ENCODE measurements at places on chromosomes 11 and 22.
A peak's percentile ranks its signal among the peaks of the same experiment; 100 is the strongest.

GRCh38 chr22:26885441-26886261 lies 228.3 kb downstream of the MIAT start:
- DNase-seq = no peak

DNA sequence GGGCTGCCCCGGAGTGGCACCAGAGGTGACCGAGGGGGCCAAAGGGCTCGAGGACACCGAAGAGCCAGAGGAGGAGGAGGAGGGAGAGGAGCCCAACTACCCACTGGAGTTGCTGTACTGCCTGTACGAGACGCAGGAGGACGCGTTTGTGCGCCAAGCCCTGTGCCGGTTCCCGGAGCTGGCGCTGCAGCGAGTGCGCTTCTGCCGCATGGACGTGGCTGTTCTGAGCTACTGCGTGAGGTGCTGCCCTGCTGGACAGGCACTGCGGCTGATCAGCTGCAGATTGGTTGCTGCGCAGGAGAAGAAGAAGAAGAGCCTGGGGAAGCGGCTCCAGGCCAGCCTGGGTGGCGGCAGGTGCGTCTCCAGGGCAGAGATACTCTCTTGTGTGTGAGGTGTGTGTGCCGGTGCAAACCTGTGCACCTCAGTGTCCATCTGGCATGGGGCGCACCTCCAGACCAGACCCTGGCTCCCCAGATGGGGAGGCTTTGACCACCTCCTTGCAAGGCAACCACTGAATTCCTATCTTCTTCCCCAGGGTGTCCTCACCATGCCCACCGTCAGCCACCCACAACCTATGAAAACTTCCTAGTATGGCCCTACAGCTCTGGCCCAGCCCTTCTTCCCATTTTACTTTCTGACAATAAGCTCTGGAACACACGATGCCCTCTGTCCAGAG lies 3.4 kb downstream of the NLRP6 start:
- no peak for DNase-seq

GRCh38 chr11:59030037-59030436 lies 56.1 kb upstream of the GLYATL1B start:
- no peak for DNase-seq

DNA sequence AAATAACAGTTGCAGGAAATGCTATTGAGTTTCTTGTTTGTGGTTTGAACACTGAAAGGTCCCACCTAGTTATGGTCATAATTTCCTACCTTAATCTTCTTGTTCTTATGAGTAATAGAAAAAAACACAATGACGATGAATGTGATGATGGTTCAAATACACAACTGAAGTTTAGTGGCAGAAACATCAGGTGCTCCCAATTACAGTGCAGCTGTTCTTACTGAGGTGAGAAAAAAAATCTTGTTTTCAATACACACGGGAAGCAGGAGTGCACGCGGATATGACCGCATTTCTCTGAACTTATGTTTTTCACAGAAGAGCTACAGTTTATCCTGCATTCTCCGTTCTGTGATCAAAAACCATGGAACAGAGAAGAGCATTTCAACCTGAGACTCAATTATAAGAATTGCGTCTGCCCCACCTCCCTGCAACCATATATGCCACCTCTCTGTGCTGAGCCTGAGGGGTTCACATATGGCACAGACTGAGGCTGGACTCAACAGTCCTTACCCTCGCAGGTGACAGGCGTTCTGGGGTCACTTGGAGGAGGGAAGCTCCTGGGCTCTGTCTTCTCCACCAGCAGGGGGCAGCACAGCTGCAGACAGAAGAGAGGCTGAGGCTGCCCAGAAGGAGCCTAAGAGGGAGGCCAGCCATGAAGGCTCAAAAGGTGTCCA lies 99.7 kb upstream of the IGLL5 start:
- DNase-seq = no peak

- DNase-seq = no peak
These were observed 230.9 kb upstream of the SESN3 start for GRCh38 chr11:95461858-95462257.

- peak; percentile 38 for DNase-seq
These were observed 518 bp downstream of the KMT5B start for GRCh38 chr11:68212421-68213134.

- DNase-seq = no peak
These were observed 31.1 kb downstream of the ZC3H7B start for GRCh38 chr22:41332217-41332939.

DNA sequence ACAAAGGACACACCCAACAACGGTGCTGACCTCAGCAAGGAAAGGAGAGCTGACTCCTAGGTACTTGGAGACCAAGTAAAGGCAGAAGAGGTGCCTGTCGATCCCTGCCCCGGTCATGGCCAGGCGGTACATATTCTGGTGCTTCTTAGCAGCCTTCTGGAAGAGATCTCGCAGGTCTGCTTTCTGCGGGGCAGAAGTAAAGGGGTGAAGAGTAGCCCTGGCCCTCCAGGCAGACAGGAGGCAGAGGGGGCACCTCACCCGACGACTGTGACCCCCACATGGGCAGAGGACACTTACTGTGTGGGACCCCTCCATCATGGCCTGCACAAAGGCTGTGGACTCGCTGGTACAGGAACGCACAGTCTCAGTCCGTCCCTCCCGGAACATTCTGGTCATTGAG lies 7.4 kb downstream of the CPT1B start:
- DNase-seq = no peak

DNA sequence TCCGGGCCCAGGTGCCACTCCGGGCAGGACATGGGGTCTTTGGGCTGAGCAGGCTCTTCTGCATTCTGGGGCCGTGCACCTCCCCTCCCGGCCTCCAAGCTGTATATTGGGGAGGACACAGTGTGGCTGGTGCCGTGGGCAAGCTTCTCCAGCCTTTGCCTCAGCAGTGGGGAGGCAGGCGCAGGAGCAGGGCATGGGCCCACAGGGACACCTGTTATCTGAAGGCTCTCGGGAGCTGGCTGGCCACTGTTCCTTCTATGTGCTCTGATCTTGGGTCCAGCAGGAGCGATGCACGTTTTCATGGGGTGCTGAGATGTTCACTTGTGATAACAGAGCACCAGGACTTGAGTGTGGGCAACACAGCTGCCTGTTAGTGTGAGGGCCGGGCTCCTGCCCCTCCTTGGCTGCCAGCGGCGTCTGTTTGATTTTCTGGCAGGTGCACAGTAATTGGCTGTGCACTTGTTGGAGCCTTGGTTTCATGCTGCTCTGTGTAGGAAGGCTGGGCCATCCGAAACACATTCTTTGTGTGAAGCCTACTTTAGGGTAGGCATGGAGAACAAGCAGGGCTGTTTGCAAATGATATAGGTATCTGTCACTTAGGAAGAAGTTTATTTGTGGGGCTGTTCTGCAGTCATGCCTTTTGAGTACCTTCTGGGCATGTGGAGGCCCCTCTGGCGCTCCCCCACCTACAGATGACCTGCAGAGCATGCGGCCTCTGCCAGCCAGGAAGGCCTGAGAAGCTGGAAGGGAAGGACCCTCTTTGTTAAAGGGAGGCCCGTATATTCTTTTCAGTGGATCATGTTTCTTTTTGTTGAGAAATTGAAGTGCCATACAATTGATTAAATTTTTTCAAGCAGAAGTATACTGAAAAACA lies 201.5 kb downstream of the TBC1D22A start:
- DNase-seq = no peak

DNA sequence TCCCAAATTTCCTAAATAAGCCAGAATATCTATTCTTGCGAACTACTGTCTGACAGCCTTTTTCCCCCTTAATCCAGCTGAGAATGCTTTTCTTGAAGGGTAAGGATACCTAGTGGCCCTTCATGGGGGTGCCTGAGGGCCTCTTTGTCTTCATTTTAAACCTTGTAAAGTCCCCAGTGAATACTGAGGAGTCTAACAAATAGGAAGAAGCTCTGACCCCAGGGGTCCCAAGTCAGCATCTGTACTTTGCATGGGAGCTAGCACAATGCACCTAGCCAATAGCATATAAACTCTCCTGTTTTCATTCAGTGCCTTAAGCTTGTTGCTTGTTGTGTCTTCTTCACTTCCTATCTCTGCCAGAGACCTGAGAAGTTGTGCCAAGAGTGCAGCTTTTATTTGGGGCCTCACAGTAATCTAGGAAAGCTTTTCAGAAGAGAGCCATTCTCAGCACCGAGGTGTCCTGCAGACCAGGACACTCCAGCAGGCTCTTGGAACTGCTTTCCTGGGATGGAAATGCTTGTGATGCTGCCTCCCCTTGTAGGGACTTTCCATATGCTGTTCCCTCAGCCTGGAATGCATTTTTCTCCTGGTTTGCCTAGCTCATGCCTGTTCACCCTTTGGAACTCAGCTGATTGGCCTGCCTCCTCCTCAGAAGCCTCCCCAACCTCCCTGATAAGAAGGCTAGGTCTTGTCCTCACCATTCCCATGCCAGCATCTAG lies 37.2 kb downstream of the BMAL1 start:
- no peak for DNase-seq

DNA sequence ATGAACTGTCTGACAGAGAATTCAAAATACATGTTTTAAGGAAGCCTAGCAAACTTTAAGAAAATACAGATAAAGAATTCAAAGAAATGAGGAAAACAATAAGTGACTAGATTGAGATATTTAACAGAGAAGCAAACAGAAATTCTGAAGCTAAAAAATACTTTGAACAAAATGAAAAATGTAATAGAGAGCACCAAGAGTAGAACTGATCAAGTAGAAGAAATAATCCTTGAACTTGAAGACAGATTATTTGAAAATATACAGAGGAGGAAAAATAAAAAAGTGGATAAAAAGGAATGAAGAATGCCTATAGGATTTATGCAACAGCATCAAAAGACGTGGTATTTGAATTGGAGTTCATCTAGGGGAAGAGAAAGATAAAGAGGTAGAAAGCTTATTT lies 101.9 kb upstream of the OR4B1 start:
- no peak for DNase-seq

DNA sequence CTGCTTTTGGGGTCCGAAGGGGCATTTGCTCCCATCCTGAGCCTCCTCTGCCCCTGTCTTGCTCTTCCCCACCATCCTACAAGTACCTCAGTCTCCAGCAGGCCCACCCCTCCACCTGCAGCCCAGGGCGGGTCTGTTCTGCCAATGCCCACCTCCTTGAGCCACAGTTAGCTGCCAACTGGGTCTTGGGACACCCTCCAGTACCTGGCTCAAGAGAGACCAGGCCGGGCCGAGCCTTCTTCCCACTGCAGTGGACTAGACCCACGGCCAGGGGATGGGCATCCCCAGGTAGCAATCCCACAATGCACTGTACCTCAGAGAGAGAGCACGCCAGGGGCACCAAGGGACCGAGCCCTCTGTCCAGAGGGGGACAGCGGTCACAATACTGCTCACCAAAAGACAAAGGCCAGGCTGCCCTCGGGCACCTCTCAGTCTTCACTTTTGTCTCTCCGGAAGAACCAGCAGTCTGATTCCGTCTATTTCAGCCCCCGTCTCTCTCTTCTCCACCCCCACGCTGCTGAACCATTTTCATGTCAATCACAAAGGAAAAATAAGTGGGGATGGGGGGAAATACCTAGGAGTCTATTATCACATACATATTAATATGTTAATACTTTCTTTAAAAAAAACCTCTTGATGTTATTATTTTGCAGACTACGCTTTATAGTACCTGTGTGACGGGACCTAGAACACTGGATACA lies 51.7 kb downstream of the SYT13 start:
- DNase-seq = no peak

DNA sequence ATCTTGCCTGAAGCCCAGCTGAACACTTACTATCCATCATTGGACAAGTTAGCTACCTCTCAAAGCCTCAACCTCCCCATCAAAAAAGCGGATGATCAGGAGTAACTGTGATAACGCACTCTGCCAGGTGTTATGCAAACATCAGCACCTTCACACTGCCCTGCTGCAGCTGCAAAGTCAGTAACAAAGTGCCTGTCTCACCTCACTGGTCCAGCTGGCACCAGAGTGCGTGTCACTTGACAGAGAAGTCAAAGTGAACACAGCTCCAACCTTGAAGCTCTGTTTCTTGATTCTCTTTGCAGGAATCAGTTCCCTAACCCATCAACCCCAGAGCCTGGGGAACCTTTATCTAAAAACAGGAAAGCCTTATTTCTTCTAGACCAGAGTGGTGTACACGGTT lies 413.6 kb downstream of the CTTN start:
- DNase-seq = no peak

- DNase-seq = no peak
These were observed 588 bp upstream of the FAT3 start for GRCh38 chr11:92224054-92224406.
